ENCODE measurements at places on chromosomes 1 and 21.
A peak's percentile ranks its signal among the peaks of the same experiment; 100 is the strongest.

DNA sequence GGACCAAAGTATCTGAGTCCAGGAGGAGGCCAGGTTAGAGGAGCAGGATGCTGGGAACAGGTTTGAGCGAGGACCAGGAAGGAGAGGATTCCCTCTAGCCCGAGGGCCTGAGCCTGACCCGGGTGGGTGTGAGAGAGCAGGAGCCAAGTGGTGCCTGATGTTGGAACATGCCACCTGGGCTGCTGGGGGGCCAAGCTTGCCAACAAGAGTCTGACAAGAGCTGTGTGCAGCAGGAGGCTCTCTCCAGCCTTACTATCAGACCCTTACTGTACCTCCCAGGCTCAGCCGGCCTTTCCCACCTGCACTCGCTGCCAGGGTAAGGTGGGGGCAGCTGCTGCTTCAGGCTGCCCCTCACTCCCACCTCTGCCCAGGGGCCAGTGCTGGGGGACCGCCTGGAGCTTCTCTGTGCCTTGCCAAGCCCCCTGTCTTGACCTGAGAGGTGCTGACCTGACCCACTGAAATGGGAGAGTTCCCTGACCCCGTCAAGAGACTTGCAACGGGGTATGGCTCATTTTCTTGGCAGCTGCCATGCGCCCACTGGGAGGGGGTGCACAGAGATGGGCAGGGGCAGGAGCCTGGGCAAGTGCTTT lies 159.6 kb upstream of the VAMP3 start:
- DNase-seq = no peak

DNA sequence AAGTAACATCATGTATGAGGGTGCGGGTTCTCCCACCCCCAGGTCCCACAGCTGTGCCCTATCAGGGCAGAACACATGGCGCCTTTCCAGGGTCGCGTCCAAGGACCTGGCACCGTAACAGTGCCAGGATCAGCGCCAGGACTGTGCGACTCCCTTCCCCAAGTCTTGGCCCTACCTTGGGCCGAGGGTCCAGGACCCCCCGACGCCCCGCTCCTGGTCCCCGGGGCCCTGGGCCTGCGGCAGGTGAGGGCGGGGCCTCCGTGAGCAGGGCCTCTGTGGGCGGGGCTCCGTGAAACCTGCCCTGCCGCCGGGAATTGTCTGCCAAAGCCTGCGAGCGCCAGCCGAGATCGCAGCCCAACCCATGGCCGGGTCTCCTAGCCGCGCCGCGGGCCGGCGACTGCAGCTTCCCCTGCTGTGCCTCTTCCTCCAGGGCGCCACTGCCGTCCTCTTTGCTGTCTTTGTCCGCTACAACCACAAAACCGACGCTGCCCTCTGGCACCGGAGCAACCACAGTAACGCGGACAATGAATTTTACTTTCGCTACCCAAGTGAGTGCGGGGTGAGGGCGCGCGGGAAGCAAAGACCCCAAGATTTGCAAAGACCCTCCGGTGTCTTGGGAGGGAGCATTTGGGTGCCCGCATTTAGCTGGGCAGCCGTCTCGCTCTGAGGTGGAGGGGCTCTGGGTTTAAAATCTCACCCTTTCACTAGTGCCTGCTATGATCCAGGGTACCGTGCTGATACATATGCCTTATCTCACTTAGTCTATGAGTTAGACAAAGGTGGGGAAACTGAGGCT lies at the start of gene RHBG:
Gene RHBG (plus strand): TSS at position 323 of the 796 bp plus-strand sequence. CDS start 39 bp downstream, at position 362.
- DNase-seq = no peak

- no peak for DNase-seq
Measured at GRCh38 chr1:187310038-187310631, 481.4 kb downstream of the PLA2G4A start.

- no peak for DNase-seq
Measured at GRCh38 chr1:222307621-222308020, 240.3 kb downstream of the HHIPL2 start.

GRCh38 chr1:234533975-234534876 lies 55.2 kb upstream of the TARBP1 start:
- DNase-seq = peak; percentile 92

DNA sequence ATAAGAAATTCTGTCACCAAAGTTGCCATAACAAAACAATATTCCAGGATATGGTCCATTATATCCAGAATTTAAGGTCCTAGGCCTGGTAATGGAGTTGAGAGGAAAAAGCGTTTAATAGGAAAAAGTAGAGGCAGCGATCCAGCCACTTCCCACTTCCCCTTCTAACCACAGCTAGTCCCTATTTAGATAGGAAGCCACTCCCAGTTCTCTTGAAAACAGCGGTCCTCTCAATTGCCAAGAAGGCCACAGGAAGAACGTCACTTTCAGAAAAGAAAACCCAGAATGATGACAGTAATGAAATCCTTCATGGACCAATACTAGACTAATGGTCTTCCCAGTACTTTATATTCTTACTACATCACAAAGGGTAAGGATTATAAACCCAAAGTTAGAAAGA lies 38.6 kb downstream of the ABL2 start:
- DNase-seq = no peak

Data from dorsolateral prefrontal cortex (tissue), 122 donors.